ENCODE measurements at places on chromosomes 7 and 10.

GRCh38 chr7:112790586-112791003, 402 bp upstream of the TMEM168 start:
- DNase-seq, result no peak

GRCh38 chr10:59907918-59908807, 1.8 kb upstream of the CCDC6 start:
- peak; percentile 94 for DNase-seq

- DNase-seq, result no peak
Observed at GRCh38 chr7:55336540-55336939, 28.6 kb upstream of the LANCL2 start.

- DNase-seq, result peak; percentile 16
Observed at GRCh38 chr10:3687510-3688081, 97.4 kb downstream of the KLF6 start.

DNA sequence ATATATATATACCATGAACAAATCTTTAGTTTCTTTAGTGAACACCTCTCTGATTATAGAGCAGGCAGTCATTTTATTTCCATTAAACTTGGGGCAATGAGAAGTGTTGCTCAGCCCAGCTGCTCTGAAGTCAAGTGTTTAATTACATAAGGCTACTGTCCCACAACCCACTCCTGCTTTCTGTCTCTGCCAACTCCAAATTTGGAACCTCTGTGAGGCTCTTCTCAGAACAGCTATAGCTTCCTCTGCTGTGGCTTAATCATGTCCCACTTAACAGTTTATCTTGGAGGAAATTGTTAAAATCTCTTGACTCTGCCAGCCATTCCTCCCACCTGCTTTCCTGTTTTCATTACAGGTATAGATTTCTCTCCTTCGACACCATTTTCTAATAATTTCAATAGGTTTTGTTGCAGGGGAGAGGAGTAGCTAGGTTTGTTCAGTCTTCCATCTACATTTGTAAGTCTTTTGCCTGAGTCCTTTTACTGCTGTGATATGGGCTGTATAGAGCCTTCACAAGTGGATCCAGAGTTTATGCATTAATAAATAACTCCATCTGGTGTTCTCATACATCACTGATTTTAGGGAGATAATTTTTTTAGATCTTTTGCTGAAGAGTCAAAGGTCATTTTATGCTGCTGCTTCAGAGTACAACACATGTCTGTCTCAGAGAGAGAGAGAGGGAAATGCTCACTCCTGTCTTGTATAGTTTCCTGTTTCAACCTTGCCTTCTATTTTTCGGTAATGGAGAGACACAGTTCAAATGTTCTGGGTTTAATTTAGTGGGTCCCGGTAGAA, 170.4 kb downstream of the WNT2 start:
- no peak for DNase-seq

GRCh38 chr10:113089551-113089950, 139.5 kb downstream of the TCF7L2 start:
- no peak for DNase-seq

DNA sequence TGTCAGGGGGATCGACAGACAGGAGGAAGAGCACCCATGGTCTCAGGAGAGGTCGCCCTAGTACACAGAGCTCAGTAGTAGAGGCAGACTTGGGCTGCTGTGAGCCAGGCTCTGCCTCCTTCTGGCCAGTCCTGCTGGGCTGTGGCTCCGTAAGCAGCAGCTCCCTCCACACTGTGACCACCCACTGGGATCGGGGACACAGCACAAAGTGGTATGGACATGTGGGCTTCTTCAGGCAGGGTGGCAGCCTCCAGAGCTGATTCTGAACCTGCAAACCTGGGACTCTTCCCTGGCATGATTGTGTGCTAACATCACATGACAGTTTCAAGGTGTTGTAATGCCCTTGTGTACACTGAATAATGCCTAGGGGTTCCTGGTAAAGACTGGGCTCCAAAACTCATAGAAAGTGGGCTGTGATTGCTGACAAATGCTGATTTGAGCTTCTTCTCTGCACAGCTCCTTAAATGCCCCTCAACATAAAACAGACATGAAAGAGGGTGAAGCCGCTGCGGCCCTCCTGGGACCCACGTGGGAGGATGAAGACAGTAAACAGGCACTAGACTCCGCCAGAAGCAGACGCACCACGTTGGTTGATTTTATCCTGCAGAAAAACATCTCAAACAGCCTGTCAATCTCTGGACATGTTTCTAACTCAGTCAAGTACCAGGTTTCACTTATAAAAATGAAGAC, 76.7 kb downstream of the GPR26 start:
- DNase-seq, result no peak

DNA sequence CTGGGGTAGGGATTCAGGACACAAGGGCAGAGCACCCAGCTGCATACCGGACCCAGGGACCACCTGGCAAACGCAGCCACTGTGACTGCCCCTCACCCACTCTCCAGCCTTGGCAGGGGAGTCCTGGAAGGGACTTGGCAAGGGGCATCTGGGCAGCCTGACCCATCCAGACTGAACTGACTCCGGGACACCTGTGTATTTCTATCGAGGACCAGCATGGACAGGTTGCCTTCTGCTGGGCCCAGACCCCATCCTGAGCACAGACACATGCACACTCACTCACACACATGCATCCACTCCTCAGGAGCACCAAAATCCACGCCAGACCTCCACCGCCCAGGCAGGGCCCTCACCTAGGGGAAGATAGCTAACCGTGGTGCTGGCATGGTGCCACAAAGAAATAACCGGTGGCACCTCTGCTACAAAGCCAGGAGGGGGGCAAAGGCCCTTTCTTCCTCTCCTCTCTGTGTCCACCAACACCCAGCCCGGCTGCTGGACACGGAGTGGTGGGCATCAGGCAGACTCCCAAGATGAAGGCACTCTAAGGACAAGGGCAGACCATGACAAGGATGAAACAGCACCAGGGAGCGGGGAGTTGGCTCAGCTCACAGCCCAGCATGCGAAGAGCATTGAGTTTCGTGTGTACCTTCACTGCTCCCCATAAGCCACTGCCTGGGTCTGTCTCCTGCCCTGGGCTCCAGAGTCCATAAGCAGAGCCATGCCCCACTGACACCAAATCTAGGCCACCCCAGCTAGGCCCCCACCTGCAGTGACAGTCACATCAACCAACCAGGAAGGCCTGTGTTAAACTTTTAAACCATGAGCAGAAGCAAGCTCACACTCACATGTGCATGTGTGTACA, 35.3 kb downstream of the KCNH2 start:
- no peak for DNase-seq

- DNase-seq, result no peak
Observed at GRCh38 chr10:72953687-72954086, 919 bp downstream of the PLA2G12B start.

- DNase-seq, result no peak
Observed at GRCh38 chr7:1677206-1678080, 7.4 kb downstream of the ELFN1 start.

DNA sequence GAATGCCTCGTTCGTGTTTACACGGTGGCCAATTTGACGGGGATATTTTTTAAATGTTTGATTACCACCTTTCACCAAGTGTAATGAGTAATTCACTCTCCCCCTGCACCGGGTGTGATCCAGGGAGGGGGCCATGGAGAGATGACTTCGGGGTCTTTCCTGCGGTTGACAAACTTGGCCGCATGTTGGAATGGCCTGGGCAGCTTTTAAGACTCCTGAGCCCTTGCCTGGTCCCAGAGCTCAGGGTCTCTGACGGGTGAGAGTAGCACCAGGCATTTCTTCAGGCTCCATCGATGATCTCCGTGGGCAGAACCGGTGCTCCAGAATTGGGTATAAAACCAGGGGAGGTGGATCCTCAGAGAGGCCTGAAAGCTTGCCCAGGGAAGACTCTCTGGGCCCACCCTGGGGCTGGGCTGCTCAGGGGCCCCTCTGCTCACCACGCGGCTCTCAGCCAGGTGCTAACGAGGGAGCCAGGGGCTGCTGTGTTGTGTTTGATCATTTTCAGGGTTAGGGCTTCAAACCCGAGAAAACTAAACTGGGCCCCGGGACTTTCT, 882 bp downstream of the ZNF282 start:
- peak; percentile 11 for DNase-seq

- DNase-seq, result no peak
Observed at GRCh38 chr10:34370126-34370525, 445.0 kb downstream of the PARD3 start.

- no peak for DNase-seq
Observed at GRCh38 chr10:86018735-86019058, 347.9 kb downstream of the GRID1 start.

- no peak for DNase-seq
Observed at GRCh38 chr7:26060733-26061677, 91.0 kb upstream of the NFE2L3 start.

DNA sequence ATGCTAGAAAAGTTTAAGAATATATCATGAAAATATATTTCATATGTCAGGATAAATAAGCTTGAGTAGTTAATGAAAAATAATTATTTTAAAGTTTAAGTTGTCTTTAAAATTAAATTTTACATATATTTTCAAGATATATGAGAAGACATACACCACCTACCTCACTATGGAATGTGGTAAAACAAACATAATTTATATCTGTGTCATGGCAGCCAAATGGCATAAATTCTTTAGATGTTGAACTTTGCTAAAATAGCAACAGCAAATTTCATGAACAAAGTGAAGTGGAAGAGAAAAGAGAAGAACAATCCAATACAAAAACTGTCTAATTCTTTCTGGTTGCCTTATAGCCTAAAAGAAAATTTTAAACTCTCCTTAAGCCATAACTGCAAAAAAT, 39.6 kb upstream of the SLC16A12 start:
- DNase-seq, result peak; percentile 59

DNA sequence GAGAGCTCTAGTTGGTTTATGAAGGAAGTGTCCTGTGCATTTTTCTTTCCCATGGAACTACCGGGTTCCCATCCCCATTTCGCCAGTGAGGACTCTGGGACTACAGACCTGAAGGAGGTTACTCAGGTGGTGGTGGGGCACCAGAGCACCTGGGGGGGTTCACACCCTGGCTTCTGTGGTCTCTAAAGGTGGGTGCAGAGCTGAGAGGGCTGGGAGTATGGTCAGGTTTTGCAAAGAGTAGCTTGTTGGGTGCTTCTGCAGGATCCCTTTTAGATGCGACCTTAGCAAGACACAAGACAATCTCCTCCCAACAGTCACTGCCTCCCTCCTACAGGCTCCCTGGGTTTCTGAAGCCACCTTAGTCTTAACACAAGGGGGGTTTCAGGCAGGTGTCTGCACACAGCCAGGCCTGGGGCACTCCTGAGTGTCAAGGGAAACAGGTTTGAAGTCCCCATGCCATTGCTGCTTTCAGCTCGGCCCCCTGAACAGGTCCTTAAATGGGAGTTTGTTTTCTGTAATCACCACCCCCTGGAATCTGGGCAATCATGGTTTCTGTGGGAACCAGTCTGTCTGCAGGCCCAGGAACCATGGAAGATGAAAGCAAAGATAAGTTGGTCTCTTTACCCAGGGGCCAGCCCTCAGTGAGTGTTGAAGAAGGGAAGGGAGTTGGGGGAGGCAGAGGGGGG, 9.9 kb upstream of the CXCL12 start:
- no peak for DNase-seq

- no peak for DNase-seq
Observed at GRCh38 chr7:136665878-136666509, 202.5 kb upstream of the CHRM2 start.

- no peak for DNase-seq
Observed at GRCh38 chr7:104453190-104453589, 124.8 kb downstream of the LHFPL3 start.

- no peak for DNase-seq
Observed at GRCh38 chr10:48452879-48453412, 146.5 kb downstream of the MAPK8 start.

- DNase-seq, result no peak
Observed at GRCh38 chr10:118151461-118151860, 104.7 kb upstream of the RAB11FIP2 start.

GRCh38 chr10:16893664-16894063, 76.4 kb upstream of the RSU1 start:
- DNase-seq, result no peak

- peak; percentile 39 for DNase-seq
Observed at GRCh38 chr10:125063256-125063925, 97.0 kb downstream of the CTBP2 start.
